ENCODE measurements at places on chromosomes 16 and 17. TPM values are rescaled to one million over a fixed set of nuclear protein-coding genes. Genes with fewer than 3 reads are reported as not detected.
A peak's percentile ranks its signal among the peaks of the same experiment; 100 is the strongest.

The ERI2 gene
- 28.2 TPM for total RNA-seq

The CHD3 gene
- 40.8 TPM for total RNA-seq

The SLC5A11 gene
- total RNA-seq: 138 TPM

The STRADA gene
- total RNA-seq: 47.9 TPM

The ZNF174 gene
- total RNA-seq: 7.4 TPM

The CTNS gene
- total RNA-seq: 26.8 TPM

The CRHR1 gene
- not detected for total RNA-seq

The FN3K gene
- total RNA-seq: 29.6 TPM

The SKAP1 gene
- total RNA-seq: 17.3 TPM

The C17orf78 gene
- 105 TPM for total RNA-seq

The SPIRE2 gene
- total RNA-seq: 108 TPM

The ZCCHC14 gene
- 46.6 TPM for total RNA-seq

The PERCC1 gene
- not detected for total RNA-seq

The SLC5A2 gene
- total RNA-seq: not detected

- no peak for DNase-seq
Measured at GRCh38 chr16:62135911-62136310, 99.7 kb upstream of the CDH8 start.

GRCh38 chr16:50688083-50688482 lies 5.3 kb upstream of the NOD2 start:
- no peak for DNase-seq

GRCh38 chr17:8832711-8833352 lies 33.7 kb upstream of the MFSD6L start:
- no peak for DNase-seq

DNA sequence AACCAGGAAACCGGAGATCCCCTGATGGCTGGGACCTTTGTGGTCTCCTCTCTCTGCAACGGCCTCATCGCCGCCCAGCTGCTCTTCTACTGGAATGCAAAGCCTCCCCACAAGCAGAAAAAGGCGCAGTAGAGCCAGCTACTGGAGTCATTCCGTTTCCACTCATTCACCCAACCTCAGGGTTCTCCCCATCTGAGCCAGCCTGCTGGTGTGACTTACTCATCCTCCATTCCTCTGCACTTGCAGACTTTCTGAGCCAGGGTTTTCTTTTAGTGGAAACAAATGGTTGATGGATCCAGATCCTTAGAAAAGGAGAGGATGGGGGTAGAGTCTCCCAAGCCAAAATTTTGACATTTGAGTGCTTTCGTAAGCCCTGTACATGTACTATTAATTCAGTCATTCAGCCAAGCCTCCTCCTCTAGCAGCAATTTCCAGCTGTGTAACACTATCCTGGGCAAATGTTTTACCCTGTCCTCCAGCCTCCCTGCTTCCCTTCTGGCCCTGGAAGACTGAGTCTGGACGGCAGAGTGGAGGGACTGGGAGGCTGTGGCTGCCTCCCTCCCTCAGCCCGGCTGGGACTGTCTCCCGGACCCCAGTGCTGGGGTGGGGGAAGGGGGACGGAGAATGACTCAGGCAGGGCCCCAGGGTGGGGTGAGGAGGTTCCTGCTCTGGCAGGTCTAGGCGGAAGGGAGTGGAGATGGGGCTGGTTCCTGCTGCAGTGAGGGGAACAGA lies 2.3 kb downstream of the SOX15 start:
- no peak for DNase-seq

GRCh38 chr16:46706642-46707041 lies 17.2 kb downstream of the ORC6 start:
- no peak for DNase-seq

- no peak for DNase-seq
Measured at GRCh38 chr17:596763-597644, 117.6 kb downstream of the VPS53 start.

GRCh38 chr17:67800495-67800928 lies 24.8 kb upstream of the BPTF start:
- peak; percentile 79 for DNase-seq

GRCh38 chr17:45687594-45687993 lies 96.5 kb upstream of the CRHR1 start:
- no peak for DNase-seq

DNA sequence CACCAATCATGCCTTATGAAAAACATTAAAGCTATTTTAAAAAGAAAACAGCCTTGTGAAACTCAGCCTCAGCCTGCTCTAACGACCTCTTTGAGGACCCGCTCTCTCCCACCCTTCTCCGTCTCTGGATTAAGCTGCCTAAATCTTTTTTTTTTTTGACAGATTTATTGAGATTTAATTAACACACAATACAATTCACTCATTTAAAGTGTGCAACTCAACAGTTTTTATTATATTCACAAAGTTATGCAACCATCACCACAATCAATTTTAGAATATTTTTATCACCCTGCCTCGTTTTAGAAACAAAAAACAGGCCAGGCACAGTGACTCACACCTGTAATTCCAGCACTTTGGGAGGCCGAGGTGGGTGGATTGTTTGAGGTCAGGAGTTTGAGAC lies 8.4 kb downstream of the CDR2L start:
- DNase-seq: no peak

GRCh38 chr17:8711291-8711690 lies 33.3 kb downstream of the CCDC42 start:
- DNase-seq: no peak

- DNase-seq: peak; percentile 81
Measured at GRCh38 chr16:66549284-66550131, at the start of gene TK2. TSS of gene TK2 (minus strand) at chr16:66550122. CDS start at chr16:66550061, 61 bp downstream.

GRCh38 chr17:73691321-73691766 lies 47.1 kb upstream of the SDK2 start:
- DNase-seq: no peak

- no peak for DNase-seq
Measured at GRCh38 chr17:73064084-73064938, 28.2 kb downstream of the SLC39A11 start.

DNA sequence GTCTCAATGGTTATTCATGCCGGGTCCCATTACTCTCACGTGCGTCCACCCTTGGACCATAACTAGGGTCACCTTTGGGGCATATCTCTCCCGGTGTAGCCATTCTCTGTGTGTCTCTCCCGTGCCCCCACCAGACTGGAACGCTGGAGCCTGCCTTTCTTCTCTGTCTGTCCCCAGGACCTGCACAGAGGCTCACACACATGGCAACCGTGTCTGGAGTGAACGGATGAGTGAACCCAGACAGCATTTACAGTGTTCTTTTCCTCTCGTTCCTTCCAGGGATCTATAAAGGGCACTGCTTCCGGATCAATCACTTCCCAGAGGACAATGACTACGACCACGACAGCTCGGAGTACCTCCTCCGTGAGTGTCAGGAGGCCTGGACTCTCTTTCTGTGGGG lies 26.4 kb upstream of the CACNG1 start:
- DNase-seq: no peak

- DNase-seq: no peak
Measured at GRCh38 chr16:82675300-82675699, 48.5 kb downstream of the CDH13 start.

GRCh38 chr17:35390663-35391062 lies 17.2 kb upstream of the SLFN11 start:
- DNase-seq: no peak

- peak; percentile 36 for DNase-seq
Measured at GRCh38 chr17:82424001-82424862, 5.8 kb upstream of the OGFOD3 start.

GRCh38 chr17:18206962-18207361 lies 18.5 kb upstream of the LLGL1 start:
- no peak for DNase-seq

- no peak for DNase-seq
Measured at GRCh38 chr16:52743707-52744106, 196.8 kb upstream of the TOX3 start.

DNA sequence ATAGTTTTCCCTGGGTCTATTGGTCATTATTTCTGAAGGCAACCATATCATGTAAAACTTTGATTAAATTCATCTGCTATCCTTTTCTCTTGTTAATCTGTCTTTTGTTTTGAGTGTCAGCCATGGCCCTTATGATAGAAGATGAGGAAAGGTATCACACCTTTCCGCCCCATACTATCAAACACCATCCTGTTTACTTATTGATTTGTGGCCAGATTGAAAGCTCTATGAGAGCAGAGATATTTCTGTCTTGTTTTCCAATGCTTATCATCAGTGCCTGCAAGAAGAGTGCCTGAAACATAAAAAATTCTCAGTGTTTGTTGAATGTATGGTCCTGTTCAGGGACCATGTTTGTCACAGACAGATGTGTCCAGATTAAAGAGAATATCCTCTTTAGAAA lies 22.6 kb upstream of the DHX8 start:
- no peak for DNase-seq
